Lung microvascular endothelial cell (primary cell): ENCODE measurements at places on chromosomes 6 and 20. TPM values are rescaled to one million over a fixed set of nuclear protein-coding genes. Genes with fewer than 3 reads are reported as not detected.

DNA sequence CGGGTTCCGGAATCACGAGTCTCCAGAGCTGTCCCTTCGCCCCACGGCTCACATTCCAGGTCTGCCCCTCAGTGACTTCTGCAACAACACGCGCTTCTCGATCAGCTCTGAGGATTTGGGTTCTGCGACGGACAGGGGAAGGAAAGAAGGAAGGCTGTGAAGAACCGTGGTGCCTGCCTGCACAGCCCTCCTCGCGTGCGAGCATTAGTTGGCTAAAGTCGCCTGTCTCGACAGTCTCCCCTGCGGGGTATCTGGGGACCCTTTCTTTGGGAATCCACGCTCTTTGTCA is 23.1 kb downstream of the VPS52 start:
- DNase-seq, result no peak

- DNase-seq, result no peak
These were observed 97.1 kb downstream of the ZFAND3 start for GRCh38 chr6:37916675-37917074.

GRCh38 chr6:169529931-169530751 is 171.7 kb downstream of the WDR27 start:
- DNase-seq, result no peak

GRCh38 chr6:124963416-124963785 is 1.2 kb downstream of the RNF217 start:
- DNase-seq, result peak; percentile 23

- no peak for DNase-seq
These were observed 15.3 kb upstream of the ZC3H12D start for GRCh38 chr6:149500096-149500495.

DNA sequence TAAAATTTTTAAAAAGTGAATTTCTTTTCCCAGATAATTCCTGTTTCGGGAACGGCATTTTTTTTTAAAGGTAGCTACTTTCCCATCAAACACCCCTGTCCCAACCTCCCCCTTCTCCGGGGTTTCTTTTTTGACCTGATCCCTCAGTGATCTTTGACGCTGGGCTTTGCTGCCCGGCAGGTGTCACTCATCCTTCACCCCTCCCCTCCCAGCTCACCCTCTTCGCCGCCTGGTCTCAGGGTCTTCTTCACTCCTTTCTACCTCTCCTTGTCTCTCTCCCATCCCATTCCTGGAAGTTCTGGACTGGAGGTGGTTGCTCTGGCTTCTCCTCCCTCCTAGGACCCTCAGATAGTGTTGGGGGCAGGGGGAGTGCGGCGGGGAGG is 329 bp upstream of the GPR6 start:
- DNase-seq, result no peak

DNA sequence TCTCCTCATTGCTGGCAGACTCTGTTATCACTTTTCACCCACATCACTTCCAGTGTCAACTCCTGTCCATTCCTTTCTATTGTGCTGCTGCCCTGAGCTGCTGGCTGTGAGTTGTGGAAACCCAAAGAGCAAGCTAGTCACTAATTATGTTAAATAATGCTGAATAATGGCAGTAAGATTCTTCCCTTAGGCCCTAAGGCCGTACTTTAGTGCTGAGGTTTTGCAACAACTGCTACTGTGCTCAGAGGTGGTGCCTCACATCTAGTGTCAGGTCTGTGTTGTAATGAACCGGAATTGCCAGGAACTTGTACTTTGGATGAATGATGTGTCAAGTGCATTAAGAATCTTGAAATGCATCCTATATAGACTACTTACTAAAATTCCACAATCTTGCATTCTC is 372.2 kb upstream of the RNF217 start:
- no peak for DNase-seq

- peak; percentile 95 for DNase-seq
These were observed 107.2 kb downstream of the ATP9A start for GRCh38 chr20:51660672-51661608.

DNA sequence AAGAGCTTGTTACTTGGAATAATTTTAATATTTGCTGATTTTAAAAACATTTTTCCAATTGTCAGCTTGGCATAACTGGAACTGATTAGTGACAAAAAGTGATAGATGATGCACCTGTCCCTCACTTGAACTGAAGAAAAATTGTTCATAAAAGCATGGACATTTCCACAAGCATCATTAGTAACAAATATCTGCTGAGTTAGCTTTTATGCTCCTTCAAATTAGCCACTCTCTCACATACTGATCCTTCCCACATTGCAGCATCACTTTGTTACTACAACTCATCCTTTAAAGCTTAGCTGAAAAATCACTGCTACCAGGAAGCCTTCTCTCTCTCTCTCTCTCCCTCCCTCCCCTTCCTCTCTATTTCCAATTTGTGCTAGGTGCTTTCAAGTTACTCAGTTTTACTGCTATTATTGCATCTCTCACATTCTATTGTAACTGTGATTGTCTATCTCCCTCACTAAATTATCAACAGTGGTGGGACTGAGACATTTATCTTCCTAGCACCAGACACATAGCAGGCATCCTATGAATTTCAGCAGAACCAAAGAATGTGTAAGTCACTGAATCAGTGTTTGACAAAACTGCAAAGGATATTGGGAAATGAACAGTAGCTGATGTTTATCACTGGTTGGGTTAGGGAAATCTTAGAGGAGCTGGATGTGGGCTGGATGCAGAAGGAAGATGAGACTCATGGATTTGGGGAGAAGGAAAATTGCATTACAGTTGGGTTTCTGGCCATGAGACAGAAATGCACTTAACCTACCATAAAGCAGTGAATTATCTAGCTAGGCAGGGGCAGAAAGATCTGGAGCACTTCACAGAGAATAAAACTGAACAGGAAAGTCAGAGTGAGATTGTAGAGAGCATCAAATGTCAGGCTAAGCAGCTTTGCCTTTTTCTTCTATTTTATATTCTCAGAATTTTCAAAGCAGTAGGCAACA is 128.4 kb upstream of the PLN start:
- DNase-seq, result no peak

GRCh38 chr20:42754706-42755105 is 435.0 kb downstream of the PTPRT start:
- DNase-seq, result no peak

DNA sequence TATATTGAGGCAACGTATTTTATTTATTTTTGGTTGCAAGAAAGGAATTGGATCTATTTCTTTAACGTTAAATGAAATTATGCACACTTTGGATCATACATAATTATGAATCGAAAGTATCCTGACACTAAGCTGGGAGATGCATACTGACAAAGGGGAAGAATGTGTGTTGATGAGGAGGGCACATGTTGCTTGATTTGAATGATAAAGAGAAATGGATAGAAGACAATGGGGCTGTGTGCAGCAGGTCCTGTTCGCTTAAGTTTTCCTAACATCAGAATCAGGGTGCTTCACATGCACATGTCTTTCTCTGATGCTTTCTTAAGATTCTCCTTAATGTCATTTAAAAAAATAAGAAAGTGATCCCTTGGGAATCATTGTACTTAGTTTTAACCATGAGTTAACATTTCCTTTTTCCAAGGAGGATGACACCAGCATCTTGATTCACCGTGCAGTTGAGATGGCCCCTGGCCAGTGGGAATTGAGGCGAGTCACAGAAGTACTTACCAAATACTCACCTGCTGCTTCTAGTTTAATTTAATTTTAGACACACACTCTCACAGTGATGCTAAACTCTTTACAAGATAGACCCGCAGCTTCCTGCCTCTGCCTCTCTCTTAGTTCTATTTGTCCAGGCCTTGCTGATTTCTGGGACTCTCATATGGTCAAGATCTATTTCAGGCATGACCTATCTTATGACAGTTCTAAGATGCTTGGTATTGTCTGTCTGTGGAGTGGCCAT is 116.5 kb downstream of the CLIC5 start:
- DNase-seq, result no peak

DNA sequence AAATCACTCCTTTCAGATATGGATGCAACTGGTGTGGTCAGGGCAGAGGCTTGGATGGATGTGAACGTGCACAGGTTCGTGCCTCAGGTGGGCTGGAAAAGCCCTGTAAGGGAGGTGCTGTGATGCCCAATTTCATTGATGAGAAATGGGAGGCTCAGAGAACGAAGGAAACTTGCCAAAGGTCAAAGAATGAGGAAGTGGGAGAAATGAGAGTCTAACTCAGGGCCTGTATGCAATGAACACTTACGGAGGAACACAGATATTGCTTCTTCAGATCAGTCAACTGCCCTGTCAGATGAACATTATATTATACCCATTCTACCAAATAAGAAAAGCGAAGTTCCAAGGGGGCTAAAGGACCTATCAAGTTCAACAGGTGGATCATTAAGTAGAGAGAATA is 134.7 kb downstream of the RCAN2 start:
- no peak for DNase-seq

PRSS16 gene
- total RNA-seq, result 0.22 TPM in 1 of 2 replicates, not detected in the other

TMEM217 gene
- 7.4 and 8.5 TPM in 2 replicates for total RNA-seq
